IMR-90 (cell line): ENCODE measurements at places on chromosomes 16 and 17. TPM values are rescaled to one million over a fixed set of nuclear protein-coding genes. Genes with fewer than 3 reads are reported as not detected.

The C1QTNF8 gene
- not detected in 2 replicates for polyA plus RNA-seq

The SPNS2 gene
- not detected in 2 replicates for polyA plus RNA-seq

The C17orf107 gene
- 0.82 and 1.3 TPM in 2 replicates for polyA plus RNA-seq

The TMEM235 gene
- not detected in 2 replicates for polyA plus RNA-seq

The UMOD gene
- not detected in 2 replicates for polyA plus RNA-seq

The HP gene
- not detected in 2 replicates for polyA plus RNA-seq

DNA sequence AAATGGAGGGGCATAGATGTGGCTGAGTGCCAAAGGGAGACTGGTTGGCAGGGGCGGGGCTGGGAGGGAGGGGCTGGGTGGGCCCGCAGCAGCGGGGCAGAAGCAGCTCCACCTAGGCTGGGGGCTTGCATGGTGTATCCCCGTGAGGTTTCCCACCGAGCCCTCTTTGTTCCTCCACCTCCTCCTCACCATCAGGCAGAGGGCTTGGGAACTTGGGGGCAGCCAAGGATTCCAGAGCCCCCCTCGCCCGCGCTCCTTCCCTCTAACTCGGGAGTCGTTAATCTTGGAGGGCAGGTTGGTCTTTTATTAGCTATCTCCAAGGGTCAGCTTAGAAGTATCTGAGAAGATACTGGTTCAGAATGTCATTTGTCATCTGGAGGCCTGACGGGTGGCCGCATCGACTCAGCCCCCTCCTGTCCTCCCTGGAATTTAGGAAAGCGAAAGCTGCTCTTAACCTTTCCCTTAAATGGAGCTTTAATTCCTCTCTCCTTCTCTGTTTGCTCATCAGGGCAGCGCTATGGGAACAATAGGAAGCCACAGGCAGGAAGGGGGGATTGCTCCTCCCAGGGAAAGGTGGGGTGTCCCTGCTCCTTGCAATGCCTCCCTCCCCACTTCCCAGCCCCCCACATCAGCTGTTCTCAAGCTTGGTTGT, 274.3 kb upstream of the XYLT1 start:
- no peaks in the 10 kb centered on the region for H3K36me3 ChIP-seq
- no peaks in the 10 kb centered on the region for H3K4me1 ChIP-seq
- H3K27ac ChIP-seq = no peak overlapping the region
- DNase-seq = no peak
- H3K27me3 ChIP-seq = no peaks in the 10 kb centered on the region
- H3K4me3 ChIP-seq = peak overlapping the region; percentile 39

DNA sequence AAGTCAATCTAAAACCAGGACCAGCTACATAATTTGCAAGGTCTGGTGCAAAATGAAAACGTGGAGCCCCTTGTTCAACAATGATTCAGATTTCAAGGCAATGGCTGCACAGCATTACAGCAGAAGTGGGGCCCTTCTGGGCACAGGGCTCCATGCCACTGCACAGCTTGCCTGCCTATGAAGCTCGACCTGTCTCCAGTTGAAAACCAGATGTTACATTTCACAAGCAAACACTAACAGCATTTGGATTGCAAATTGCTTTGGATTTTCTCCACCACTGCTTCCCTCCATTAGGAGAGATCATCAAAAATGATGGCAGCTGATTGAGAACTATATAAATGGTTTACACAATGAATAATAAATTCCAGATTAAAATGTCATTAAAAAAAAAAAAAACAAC, 551.4 kb upstream of the ZFHX3 start:
- H3K4me3 ChIP-seq = no peak overlapping the region
- no peaks in the 10 kb centered on the region for H3K36me3 ChIP-seq
- H3K27me3 ChIP-seq = no peaks in the 10 kb centered on the region
- H3K4me1 ChIP-seq = no peaks in the 10 kb centered on the region

- no peaks in the 10 kb centered on the region for H3K27me3 ChIP-seq
- no peak for DNase-seq
These were observed 3.0 kb upstream of the MTMR4 start for GRCh38 chr17:58517378-58517927.

DNA sequence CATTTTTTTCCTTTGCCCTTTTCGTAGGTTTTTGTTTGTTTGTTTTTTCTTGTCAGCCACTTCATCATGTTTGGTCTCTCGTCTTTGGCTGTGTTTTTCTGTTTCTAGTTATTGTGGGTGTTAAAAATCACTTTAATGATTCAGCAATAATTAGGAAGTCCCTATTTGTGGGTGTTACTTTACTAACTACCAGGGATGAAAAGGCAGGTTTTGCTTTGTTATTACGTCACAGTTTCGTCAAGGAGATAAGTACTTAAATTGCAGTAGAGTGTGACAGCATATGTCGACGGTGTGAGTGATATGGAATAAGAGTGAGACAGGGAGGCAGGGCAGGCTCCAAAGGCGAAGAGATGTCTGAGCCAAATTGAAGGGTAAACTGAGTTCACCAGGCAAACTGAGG, 479.6 kb downstream of the WWOX start:
- H3K4me3 ChIP-seq = no peak overlapping the region
- H3K4me1 ChIP-seq = no peaks in the 10 kb centered on the region
- H3K36me3 ChIP-seq = no peaks in the 10 kb centered on the region
- no peak overlapping the region for H3K27ac ChIP-seq
- no peak for DNase-seq
